ENCODE measurements at places on chromosomes 3 and 15.

- no peak for DNase-seq
These were observed 175.0 kb downstream of the KLF13 start for GRCh38 chr15:31501536-31502157.

DNA sequence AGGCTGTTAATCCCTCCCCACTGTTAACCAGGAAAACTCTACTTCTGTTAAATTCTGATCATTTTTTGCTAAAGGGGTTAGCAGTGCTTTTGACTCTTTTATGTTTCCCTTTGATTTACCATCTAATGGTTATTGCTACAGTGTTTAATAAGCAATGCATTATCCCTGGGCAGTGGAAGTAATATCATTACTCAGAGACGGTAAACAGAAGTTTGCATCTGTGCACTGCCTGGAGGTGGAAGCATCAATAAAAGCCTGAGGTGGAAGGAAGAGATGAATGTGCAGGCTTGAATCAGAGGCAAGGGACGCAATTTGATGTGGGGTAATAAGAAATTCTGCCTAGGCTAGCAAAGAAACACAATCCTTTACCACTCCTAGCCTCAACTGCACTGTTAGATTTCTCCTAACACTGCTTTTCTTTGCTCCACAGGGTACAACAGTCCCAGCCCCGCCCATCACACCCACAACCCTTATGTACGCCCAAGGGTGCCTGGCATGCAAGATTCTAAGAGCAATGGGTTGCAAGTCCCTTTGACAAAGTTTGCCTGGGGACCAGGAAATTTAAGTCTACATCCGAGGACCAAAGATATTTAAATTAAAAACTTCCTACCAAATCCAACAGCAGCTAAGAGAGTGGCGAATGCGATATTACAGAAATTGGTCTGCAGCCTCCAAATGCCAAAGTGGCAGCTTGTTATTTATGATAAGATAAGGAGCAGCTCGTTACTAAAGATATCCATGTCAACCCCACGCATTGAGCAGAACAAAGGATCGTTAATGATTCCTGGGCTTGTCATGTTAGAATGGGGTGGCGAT is 261.4 kb downstream of the FHIT start:
- no peak for DNase-seq

DNA sequence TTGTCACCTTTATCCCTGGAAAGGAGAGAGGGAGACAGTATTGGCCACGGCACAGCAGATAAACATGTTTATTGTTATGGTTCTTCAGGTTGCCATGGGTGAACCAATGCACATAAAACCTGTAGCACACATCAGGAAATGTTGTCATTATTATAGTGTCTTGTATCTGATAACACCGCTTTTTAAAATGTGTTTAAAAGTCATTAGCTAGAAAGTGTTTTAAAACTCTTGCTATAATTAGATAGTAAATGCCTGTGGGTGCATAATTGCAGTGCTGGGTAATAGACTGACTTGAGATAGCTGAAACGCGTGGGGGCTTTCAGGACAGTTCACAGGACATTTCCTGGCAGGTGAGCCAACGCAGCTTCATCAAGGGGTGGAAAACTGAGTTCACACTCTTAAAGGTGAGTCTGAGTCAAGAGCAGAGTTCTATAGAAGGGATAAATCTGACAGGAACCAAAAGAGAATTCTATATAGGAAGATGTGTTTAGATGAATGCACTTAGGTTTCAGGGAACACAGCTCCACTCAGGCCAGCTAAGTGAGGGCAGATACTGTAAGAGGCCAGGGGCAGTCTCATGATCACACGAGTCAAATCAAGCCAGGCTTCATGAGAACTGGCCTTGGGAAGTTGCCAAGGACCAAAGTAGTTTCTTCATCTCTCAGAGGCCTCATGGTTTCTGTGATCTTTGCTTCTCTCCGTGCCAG is 35.6 kb upstream of the PPP4R2 start:
- peak; percentile 3 for DNase-seq

GRCh38 chr3:126340943-126341754 is 16.1 kb downstream of the KLF15 start:
- no peak for DNase-seq

- peak; percentile 33 for DNase-seq
These were observed 30.6 kb upstream of the SLC6A6 start for GRCh38 chr3:14371573-14372474.

- no peak for DNase-seq
These were observed 101.4 kb downstream of the CCNL1 start for GRCh38 chr3:157058392-157059071.

DNA sequence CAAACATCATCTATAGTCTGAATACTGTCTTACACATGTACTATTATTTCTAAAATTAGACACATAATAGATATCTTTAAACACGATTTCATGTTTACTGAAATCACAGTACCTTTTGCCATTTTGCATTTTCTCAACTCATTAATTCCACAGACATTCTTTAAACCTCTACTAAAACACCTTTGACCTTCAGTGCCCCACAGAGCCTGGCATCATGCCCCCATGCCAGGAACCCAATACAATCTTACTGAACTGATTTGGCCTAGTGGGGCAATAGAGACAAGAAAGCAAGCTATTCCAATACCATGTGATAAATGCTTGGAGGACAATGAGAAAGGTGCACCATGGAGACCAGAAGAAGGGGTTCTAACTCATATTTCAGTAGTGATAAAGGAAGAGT is 19.3 kb upstream of the GUCA1C start:
- DNase-seq: no peak

DNA sequence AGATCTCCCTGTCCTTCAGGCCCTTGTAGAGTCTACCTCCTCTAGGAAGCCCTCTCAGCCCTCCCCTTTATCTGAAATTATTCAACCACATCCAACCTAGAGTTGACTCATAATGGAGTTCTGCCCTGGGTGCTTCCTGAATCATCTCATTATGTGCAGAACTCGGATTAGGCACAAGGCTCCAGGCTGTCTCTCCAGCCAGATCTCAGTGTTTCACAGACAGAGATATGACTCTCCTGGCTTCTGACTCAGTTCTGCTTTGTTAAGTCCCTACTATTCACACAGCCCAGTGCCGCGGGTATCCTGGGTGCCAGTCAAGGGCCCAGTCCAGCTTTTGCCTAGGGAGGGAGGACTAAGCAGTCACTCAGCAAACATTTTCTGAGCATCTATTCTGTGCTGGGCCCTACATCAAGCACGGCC is 9.3 kb downstream of the STRA6 start:
- no peak for DNase-seq

DNA sequence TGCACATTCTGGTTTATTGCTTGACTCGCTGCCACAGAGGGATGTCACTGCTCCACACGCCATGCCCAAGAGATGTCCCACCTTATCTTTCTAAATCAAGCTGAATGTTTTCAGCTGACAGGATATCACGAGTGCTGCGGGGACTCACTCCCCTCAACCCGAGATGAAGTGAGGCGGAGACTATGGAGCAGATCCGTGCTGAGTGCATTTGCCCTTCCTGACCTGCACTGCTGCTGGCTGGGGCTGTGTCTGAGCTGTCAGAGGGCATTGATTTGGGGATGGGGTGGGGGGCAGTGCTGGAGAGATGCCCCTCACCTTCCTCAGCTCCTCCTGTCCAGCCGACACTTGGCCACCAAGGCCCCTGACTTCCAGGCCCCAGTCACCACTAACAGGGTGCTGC is 40.5 kb upstream of the CSPG4 start:
- DNase-seq: no peak

- DNase-seq: no peak
These were observed 91.2 kb downstream of the SEMA5B start for GRCh38 chr3:122936335-122936734.

DNA sequence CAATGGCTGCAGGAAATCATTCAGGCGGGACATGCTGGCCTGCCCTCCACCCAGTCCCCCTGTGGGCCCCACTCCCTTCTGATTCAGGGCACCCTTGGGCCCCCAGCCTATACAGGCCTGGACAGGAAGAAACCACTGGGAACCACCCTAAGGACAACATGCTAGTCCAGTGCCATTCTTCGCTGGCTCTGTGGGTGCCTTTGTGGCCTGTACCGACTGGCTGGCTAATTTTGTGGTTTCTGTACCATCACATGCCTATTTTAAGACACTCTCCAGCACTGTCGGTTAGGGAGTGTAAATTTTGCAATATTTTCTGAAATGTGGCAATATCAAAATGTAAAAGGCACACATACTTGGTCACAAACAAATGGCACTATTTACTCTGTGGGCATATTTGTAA is 61.4 kb upstream of the POLG start:
- DNase-seq: no peak

GRCh38 chr15:59306520-59307164 is 66.0 kb downstream of the MYO1E start:
- no peak for DNase-seq

GRCh38 chr3:132256989-132257388 is 60.2 kb upstream of the ACP3 start:
- DNase-seq: peak; percentile 60

GRCh38 chr3:197782230-197782629 is 8.8 kb upstream of the LRCH3 start:
- DNase-seq: no peak

- no peak for DNase-seq
These were observed 17.3 kb downstream of the STIMATE start for GRCh38 chr3:52880047-52880446.

DNA sequence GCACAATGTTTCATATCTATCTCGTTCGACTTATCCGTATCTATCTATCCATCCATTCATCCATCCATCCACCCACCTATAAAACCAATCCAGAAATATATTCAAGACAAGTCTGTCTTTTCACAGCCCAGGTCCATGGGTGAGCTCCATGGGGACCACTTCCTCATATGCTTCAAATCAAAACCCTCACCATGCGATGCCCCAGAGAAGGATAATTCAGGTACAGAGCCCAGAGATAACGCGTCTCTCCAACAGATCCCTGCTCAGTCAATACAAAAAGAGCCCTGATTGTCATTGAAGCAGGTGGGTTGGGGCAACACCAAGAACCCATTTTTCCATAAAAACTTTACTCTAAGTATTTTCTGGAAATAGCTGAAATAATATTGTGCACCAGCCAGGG is 47.2 kb downstream of the PCSK6 start:
- DNase-seq: no peak

- no peak for DNase-seq
These were observed 23.1 kb downstream of the ABHD2 start for GRCh38 chr15:89111352-89111751.

DNA sequence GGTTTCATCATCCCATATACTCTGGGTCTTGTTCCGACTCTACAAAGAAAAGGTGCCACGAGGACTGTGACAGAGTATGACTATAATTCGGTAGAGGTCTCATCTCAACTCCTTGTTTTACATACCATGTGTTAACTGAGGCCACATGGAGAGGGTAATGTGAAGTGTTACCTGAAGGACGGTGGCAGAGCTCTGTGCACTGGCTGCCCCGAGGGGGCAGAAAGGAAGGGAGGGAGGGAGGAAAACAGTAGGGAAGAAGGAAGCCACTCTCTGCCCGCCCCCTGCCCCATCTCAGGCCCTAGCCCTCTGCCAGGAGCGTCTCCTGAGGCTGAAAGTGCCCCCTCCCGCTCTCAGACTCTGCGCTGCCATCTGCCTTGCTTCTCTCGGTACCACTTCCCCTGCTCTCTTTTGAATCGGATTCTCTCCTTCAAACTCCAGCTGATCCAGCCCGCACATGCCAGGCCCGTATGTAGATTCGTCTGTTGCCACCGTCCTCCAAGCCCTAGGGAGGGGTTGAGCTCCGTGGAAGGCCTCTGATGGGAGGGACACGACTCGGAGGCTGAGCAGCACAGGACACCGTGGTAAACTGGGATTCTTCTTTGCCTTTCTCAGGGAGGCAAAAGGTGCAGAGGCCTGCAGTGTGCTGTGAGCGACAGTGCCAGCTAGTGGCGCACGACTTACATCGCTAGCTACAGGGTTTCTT is 70.5 kb upstream of the ATP10A start:
- DNase-seq: peak; percentile 1

DNA sequence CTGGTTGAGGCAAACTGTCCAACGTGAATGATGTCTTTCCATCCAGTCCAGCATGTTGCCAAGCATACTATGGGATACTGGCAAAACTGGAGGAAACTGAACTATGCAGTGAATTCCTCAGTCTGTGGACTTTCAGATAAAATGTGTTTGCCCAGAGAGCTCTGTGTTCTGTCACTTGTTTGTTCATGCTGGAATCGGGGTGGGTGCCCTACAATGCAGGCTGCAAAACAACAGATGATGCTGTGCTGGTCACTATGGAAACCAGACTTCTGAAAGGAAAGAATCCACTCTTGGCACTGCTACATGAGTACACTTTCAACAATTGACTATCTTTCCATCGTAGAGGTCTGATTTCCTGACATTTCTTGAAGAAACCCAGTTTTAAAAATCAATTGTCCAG is 272.5 kb upstream of the ARHGEF26 start:
- DNase-seq: no peak

DNA sequence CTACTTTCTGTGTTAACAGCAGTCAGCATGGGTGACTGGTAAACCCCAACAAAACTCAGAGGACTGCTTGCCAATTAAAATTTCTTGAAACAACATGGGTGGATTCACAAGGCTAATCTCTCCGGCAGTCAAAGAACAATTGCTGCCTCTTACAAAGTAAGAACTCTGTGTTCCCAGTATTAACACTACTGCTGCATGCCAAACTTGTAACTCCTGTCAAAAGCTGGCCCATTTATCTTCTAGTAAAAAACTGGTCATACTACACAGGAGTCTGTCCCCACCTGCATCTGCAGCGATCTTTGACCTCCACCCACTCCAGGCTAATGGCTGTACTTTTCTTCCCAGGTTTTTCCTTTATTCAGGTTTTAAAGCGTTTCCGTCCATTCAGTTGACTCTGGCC is 8.7 kb upstream of the ZNF589 start:
- no peak for DNase-seq

DNA sequence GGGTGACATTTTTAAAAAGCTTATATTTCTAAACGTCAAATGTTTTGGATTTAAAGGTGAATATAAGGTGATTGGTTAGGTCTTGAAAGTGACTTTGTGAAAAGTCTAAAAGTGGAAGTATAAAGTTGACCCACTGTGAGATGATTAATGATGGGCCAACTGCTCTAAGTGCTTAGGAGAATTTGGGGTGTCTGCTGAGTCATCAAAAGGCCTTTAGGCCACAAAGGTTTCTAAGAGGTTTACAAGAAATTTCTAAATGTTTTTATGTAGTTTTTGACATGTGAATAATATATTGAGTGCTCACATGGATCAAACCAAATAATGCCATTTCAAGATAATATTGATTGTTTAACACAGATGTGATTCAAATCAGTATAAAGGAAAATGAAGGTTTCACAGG is 39.2 kb upstream of the SLC2A2 start:
- no peak for DNase-seq

GRCh38 chr15:78347586-78348543 is 7.7 kb downstream of the CRABP1 start:
- DNase-seq: peak; percentile 83

GRCh38 chr3:17025594-17026139 is 140.9 kb downstream of the PLCL2 start:
- no peak for DNase-seq

DNA sequence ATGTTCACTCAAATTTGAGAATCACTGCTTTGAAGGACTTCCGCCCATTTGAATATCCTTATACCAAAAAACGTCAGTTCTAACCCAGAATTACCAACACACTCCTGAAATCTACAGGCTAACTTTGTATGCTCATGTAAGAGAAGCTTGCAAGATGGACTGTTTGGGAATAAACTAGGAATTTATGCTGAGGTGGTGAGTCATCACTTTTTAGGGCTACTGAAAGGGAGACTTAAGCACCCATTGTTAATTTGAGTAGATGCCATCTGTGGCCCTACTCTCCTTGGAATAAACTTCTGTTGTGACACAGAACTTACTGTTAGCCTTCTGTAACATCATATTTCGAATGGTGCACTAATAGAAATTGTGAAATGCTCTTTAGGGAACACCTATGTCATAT is 74.6 kb downstream of the FGF12 start:
- no peak for DNase-seq

GRCh38 chr15:60667190-60667868 is 188.4 kb upstream of the ICE2 start:
- no peak for DNase-seq

GRCh38 chr3:12910356-12911099 is 69.2 kb upstream of the RPL32 start:
- DNase-seq: peak; percentile 77

Data from NCI-H146 (cell line).